ENCODE measurements at places on chromosomes 1 and 21. TPM values are rescaled to one million over a fixed set of nuclear protein-coding genes. Genes with fewer than 3 reads are reported as not detected.
A peak's percentile ranks its signal among the peaks of the same experiment; 100 is the strongest.

- no peaks in the 10 kb centered on the region for H3K36me3 ChIP-seq
- DNase-seq = no peak
- no peaks in the 10 kb centered on the region for H3K4me1 ChIP-seq
- no peak overlapping the region for H3K4me3 ChIP-seq
These were observed 30.3 kb upstream of the ABCG1 start for GRCh38 chr21:42188663-42189062.

LELP1 gene
- total RNA-seq = not detected

HAO2 gene
- total RNA-seq = not detected

LCE2B gene
- total RNA-seq = not detected

GRCh38 chr1:240935920-240936319, 324.0 kb upstream of the GREM2 start:
- H3K36me3 ChIP-seq = no peaks in the 10 kb centered on the region
- DNase-seq = no peak
- H3K27ac ChIP-seq = no peak overlapping the region
- no peaks in the 10 kb centered on the region for H3K4me1 ChIP-seq
- no peak overlapping the region for H3K4me3 ChIP-seq
- no peaks in the 10 kb centered on the region for H3K27me3 ChIP-seq

- no peak overlapping the region for H3K27ac ChIP-seq
- DNase-seq = no peak
- H3K4me1 ChIP-seq = peaks cover 18% of the 10 kb centered on the region
- no peaks in the 10 kb centered on the region for H3K36me3 ChIP-seq
- H3K27me3 ChIP-seq = no peaks in the 10 kb centered on the region
These were observed 98.6 kb downstream of the NAV1 start for GRCh38 chr1:201637282-201638079.

DNA sequence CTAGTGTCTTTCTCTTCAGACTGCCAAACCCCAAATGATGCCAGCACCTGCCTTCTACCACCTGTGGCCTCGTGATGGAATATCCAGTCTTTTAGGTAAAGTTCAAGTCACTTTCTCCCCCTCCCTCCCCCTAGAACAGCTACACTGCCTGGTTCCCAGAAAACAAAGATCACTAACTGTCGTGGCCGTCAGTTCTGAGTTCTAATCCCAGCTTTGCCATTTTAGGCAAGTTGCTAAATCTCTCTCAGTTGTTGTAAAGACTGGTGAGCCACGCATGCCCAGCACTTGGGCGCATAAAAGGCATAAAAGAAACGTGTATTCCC, 648 bp upstream of the TRAPPC3 start:
- H3K27ac ChIP-seq = peak overlapping the region; percentile 97
- H3K27me3 ChIP-seq = no peaks in the 10 kb centered on the region
- peaks cover 5% of the 10 kb centered on the region for H3K36me3 ChIP-seq
- no peak for DNase-seq

GRCh38 chr1:210505601-210506496, 177.1 kb downstream of the HHAT start:
- H3K27ac ChIP-seq = peak overlapping the region; percentile 32
- H3K4me3 ChIP-seq = no peak overlapping the region
- H3K27me3 ChIP-seq = no peaks in the 10 kb centered on the region

GNG12 gene
- total RNA-seq = 9.3 TPM

GRCh38 chr1:93874025-93874651, 4.9 kb downstream of the DNTTIP2 start:
- no peak for DNase-seq
- H3K27ac ChIP-seq = no peak overlapping the region
- no peaks in the 10 kb centered on the region for H3K4me1 ChIP-seq
- H3K4me3 ChIP-seq = no peak overlapping the region
- peaks cover 83% of the 10 kb centered on the region for H3K36me3 ChIP-seq

DNA sequence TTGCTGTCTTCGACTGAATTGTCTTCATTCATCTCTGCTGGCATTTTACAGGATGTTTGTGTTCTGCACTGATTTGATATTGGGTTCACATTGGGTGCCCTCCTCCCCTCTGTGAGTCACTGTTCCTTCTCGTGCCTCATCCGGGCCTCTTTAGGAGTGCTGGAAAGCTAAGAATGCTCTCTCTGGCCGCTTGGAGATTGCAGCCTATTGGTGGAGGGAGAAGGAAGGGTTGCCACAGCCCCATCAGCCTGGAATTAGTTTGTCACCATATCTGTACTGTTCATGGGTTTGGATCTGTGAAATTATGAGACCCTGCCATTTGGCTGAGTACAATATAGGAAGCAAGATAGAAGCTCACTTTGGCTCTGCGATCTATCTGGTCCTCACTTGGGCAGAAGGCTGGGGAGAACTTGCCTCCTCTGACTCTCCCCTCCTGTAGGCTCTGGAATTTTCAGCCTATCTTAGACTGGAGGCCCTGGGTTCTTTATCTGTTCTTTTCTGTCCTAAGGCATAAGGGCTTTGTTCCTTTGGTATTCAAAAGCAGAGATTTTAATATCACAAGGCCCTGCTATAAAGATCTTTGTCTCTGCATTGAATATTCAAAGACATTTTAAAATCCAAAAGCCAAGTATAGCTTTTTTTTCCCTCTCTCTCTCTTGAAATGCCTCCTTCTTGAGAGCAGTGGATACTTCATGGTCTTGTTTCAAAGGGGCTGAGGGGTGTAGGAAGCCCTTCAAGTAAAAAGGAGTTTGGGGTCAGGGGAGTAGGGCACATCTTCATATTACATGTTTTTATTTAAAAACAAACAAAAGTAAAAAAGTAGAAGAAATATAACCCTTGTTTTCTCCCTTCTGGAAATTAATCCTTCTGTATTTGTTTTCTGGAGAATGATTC, 347.9 kb downstream of the ZP4 start:
- H3K27ac ChIP-seq = no peak overlapping the region
- H3K4me1 ChIP-seq = no peaks in the 10 kb centered on the region
- DNase-seq = peak; percentile 66
- H3K36me3 ChIP-seq = no peaks in the 10 kb centered on the region
- H3K27me3 ChIP-seq = no peaks in the 10 kb centered on the region

DNA sequence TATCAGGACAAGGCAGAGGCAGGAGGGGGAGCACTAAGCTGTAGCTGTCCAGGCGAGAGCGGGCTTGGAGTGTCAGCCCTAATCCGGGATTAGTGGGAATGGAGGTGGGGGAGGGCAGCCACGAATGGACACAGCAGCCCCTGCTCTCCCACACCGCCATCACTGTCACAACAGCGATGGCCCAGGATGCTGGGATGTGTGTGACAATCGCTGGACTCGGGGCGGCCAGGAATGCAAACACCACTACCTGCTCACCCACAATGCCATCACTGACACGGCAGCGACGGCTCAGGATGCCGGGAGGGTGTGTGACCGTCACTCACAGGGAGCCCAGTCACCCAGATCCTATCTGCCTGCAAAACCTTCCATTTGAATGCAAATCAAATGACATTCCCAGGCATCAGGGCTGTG, 2.9 kb downstream of the C2CD2 start:
- peak; percentile 75 for DNase-seq
- H3K4me1 ChIP-seq = peaks cover 17% of the 10 kb centered on the region
- no peak overlapping the region for H3K27ac ChIP-seq
- peaks cover 20% of the 10 kb centered on the region for H3K27me3 ChIP-seq
- no peak overlapping the region for H3K4me3 ChIP-seq
- H3K36me3 ChIP-seq = no peaks in the 10 kb centered on the region

- no peaks in the 10 kb centered on the region for H3K27me3 ChIP-seq
- H3K36me3 ChIP-seq = peaks cover 19% of the 10 kb centered on the region
- DNase-seq = no peak
- no peak overlapping the region for H3K27ac ChIP-seq
- peaks cover 3% of the 10 kb centered on the region for H3K4me1 ChIP-seq
These were observed 39.4 kb downstream of the MAST2 start for GRCh38 chr1:45842786-45843185.

RSPH1 gene
- total RNA-seq = 1.6 TPM

ACTL8 gene
- total RNA-seq = not detected

DNA sequence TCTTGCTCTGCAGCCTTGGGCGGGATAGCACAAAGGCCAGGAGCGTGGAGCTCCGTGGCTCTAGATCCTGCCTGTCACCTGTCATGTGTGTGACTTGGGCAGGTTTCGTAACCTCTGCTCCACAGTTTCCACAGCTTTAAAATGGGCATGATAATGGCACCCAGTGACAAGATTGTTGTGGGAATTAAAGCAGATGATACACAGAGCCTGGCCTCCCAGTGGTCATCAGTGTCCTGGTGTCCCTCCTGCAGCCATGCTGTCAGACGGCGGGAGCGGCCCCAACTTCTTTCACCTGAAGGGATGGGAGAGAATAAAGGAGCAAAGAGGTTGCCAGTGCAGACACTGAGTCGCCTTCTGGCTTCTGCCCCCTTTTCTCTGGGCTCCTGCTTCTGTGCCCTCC, 61.5 kb downstream of the SLC37A1 start:
- H3K4me1 ChIP-seq = no peaks in the 10 kb centered on the region
- DNase-seq = peak; percentile 16
- no peaks in the 10 kb centered on the region for H3K36me3 ChIP-seq
- H3K27ac ChIP-seq = no peak overlapping the region
- H3K27me3 ChIP-seq = no peaks in the 10 kb centered on the region

- H3K27ac ChIP-seq = no peak overlapping the region
- H3K36me3 ChIP-seq = no peaks in the 10 kb centered on the region
- H3K4me3 ChIP-seq = no peak overlapping the region
- no peak for DNase-seq
These were observed 109.8 kb upstream of the IVNS1ABP start for GRCh38 chr1:185426848-185427247.

- H3K27ac ChIP-seq = no peak overlapping the region
- H3K4me1 ChIP-seq = no peaks in the 10 kb centered on the region
- H3K4me3 ChIP-seq = no peak overlapping the region
- H3K27me3 ChIP-seq = no peaks in the 10 kb centered on the region
- peak; percentile 26 for DNase-seq
These were observed 138.6 kb downstream of the LIPI start for GRCh38 chr21:14071902-14072734.

- no peak overlapping the region for H3K4me3 ChIP-seq
- H3K27ac ChIP-seq = no peak overlapping the region
- no peak for DNase-seq
- no peaks in the 10 kb centered on the region for H3K36me3 ChIP-seq
These were observed 83.7 kb downstream of the SPSB1 start for GRCh38 chr1:9376430-9376829.

CDA gene
- 26.2 TPM for total RNA-seq

DNA sequence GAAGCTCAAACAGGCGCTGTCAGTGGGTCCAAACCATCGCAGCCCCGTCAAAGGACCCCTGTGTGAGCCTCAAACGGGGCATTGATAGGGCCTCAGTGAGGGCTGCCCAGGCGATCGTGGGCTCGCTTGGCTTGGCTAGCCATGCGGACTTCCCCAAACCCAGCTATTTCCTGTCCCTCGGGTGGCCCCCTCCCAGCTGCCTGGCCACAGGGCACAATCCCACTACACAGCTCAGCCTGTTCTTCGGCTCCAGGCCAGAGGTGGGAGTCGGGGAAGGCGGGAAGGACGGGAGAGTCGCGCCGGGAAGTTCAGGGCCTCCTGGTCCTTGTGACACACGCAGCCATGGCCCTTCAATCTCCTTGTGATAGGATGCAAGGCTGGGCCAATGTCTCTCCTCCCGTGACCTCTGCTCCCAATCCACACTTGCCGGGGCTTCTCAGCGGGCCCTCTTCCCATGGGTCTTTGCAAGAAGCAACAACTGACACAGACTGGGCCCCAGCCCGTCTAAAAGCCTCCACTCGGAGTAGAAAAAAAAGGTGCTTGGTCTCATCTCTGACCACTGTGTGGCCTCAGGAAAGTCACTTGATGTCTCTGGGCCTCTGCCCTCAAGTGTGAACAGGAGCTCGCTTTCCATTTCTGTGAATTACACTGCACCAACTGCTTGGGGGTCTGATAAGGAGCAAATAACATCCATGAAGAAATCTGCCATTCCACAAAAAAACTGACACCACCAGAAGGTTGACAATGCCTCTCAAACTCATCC, 7.1 kb upstream of the MATN1 start:
- no peaks in the 10 kb centered on the region for H3K4me1 ChIP-seq
- H3K27me3 ChIP-seq = no peaks in the 10 kb centered on the region
- H3K36me3 ChIP-seq = no peaks in the 10 kb centered on the region
- DNase-seq = no peak
- H3K4me3 ChIP-seq = no peak overlapping the region

DNA sequence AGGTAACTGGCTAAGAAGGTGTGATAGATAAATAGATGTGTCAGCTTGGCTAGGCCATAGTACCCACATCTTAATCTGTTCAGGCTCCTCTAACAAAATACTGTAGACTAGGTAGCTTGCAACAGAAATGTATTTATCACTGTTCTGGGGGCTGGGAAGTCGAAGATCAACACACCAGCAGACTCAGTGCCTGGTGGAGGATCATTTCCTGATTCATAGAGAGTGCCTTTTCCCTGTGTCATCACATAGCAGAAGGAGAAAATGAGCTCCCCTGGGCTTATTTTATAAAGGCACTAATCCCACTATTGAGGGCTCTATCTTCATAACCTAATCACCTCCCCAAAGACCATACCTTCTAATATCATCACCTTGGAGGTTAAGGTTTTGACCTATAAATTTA, 532.7 kb upstream of the OLFM3 start:
- no peaks in the 10 kb centered on the region for H3K36me3 ChIP-seq
- no peaks in the 10 kb centered on the region for H3K27me3 ChIP-seq
- H3K4me1 ChIP-seq = no peaks in the 10 kb centered on the region
- DNase-seq = no peak

DNA sequence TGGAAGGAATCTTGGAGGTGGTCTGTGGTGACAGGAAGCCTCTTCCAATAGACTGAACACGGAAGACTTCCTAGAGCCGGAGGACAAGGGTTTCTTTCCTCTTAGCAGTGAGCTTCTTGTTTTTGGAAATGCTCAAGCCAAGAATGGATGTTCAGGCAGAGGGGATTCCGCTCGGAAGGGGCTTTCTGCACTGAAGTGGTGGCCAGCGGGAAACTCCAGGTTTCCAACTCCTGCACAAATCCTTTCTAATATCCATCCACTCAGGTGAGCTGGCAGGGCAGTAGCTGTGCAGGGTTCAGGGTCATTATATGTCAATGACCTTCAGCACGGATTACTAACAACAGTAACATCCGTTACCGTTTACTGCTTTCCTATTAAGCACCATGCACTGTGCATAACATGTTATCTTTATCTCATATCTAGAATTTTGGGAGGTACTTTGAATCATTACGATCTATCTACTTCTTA, 573 bp upstream of the CPT2 start:
- H3K27me3 ChIP-seq = no peaks in the 10 kb centered on the region
- H3K4me3 ChIP-seq = peak overlapping the region; percentile 89
- peaks cover 6% of the 10 kb centered on the region for H3K36me3 ChIP-seq
- no peaks in the 10 kb centered on the region for H3K4me1 ChIP-seq
- no peak for DNase-seq

DNA sequence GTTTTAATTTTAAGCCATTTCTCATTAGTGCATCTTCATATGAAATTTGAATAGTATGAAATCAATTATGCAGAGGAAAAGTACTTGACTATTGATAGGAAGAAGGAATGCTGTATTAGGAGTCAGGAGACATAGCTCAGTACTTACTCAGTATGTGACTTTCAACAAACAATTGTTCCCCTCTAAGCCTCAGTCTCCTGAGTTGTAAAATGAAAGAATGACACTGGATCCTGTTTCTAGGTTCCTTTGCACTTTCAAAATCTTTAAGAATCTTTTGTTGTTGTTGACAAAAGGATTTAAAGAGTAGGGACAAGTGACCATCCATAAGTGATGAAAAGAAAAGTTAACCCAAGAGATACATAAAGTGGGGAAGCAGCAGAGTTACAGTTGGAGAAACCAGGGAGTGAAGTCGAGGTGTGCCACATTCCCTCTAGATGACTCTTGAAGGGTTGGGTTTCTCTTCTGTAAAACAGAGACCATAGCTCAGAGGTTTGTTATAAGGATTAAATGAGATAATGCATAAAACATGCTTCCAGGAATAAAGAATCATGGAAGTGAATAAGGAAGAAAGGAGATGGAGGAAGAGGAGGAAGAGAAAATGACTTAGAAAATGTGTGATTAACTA, 105.7 kb upstream of the KCNJ15 start:
- no peaks in the 10 kb centered on the region for H3K36me3 ChIP-seq
- H3K4me1 ChIP-seq = peaks cover 14% of the 10 kb centered on the region
- H3K27ac ChIP-seq = no peak overlapping the region
- H3K4me3 ChIP-seq = no peak overlapping the region
- no peaks in the 10 kb centered on the region for H3K27me3 ChIP-seq
